ENCODE measurements at places on chromosomes 1 and 21.

GRCh38 chr1:2232916-2233438 lies 4.9 kb downstream of the SKI start:
- no peak for DNase-seq

GRCh38 chr1:232837087-232837486 lies 31.9 kb downstream of the MAP10 start:
- DNase-seq = no peak

DNA sequence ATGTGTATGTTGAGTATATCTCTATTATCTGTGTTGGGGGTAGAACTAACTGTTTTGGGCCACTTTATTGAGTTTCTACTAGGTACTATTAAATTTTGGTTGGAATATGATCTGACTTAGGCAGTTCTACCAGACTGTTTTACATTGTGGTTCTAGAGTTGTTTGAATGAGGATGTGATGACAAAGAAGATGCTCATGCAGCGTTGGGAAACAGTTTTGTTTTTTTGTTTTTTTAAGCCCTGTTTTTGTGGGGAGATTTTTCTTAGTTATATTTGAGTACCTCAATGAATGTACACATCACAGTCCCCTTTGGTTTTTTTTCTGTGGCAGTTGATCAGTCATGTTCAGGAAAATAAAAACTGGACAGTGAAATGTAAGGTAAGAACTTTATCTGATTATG lies 40.1 kb downstream of the TMED5 start:
- DNase-seq = no peak

DNA sequence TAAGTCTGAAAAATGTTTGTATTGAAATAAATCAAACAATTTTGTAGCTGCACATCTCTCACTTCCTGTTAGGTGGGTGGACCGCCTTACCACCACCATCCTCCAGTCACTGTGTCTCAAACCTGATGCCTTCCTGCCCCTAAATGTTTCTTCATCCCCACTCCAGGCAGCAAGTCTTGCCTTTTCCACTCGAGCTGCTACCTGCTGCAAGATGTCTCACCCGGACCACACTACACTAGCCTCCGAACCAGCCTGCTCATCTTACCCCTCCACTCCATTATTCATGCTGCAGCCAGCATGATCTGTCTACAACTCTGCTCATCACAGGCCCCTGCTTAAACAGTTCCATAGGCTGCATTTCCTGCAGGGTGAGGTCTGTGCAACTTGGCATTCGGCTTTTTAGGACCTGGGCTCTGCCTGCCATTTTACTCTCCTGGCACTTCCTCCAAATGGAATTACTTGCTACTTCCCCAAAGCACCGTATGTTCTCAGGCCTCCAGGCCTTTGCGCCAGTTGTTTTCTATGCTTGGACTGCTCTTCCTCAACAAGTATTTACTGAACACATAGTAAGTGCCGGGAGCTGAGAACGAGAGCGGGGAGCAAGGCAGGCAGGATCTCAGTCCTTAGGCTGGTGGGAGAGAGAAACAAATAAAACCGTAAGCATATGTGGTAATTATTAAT lies 5.2 kb upstream of the SF3A3 start:
- DNase-seq = no peak

DNA sequence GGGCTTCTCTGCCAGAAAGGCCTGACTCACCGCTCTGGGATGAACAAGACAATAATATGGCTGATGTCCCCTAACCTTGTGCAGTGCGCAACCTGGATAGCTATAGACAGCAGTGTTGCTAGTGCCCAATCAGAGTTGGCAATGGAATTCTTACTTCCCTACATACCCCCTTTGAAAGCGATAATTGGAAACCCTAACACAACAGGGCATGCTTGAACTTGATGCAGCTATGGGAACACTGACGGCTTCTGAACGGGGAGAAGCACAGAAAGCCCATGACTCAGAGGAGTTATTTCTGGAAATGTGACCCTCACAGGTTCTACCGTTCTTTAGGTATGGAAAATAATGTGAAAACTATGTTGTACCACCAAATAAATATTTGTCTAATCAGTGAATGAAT lies 200.6 kb downstream of the TRABD2B start:
- DNase-seq = no peak

DNA sequence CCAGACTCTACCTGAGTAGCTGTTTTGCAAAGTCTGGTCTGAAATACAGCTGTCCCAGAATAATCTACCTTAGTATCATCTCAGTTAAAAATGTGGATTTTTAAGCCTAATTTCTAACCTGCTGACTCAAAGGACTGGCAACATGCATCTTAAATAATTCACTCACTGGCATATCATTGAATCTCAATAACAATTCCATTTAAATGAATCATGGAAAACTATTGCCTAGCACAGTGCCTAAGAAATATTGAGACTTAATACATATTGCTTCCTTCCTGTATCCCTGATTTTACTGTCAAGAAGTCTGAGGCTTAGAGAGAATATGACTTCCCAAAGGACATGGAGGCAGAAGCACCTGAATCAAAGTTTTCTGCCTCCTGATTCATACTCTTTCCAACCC lies 3.1 kb downstream of the CCDC190 start:
- no peak for DNase-seq

DNA sequence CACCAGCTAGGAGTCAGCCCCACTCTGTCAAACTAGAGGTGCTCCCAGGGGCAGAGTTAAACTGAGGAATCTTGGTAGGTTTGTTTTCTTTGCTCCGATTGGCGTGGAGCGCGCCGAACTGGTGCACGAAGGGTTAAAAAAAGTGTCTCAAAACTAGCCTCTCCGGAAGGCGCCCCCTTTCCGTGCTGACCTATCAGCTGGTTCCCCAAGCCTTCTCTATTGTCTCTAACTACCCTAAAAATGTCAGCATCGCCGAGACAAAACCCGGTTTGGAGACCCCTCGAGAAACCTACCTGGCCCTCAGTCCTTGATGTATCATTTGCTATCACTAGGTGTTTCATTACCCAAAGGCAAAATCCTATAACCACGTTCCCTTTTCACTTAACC lies 2.2 kb downstream of the TGFB2 start:
- no peak for DNase-seq

GRCh38 chr1:89322402-89322801 lies 41.5 kb upstream of the GBP6 start:
- no peak for DNase-seq

Data from activated CD4-positive, CD25-positive, alpha-beta regulatory T cell treated with anti-CD3 and anti-CD28 coated beads, Interleukin-2, amount 50 U/mL, for 16 hours (primary cell).